ENCODE measurements at places on chromosomes 11 and 22. TPM values are rescaled to one million over a fixed set of nuclear protein-coding genes. Genes with fewer than 3 reads are reported as not detected.
A peak's percentile ranks its signal among the peaks of the same experiment; 100 is the strongest.

The P2RY6 gene
- not detected for total RNA-seq

The XKR3 gene
- not detected for total RNA-seq

The TSPAN18 gene
- total RNA-seq = 25.7 TPM

The FIBIN gene
- total RNA-seq = 0.07 TPM

The POU2AF2 gene
- total RNA-seq = not detected

The OR51B5 gene
- total RNA-seq = 0.15 TPM

The GP1BB gene
- total RNA-seq = 3.7 TPM

The OR51B2 gene
- not detected for total RNA-seq

The TRIM51 gene
- total RNA-seq = not detected

DNA sequence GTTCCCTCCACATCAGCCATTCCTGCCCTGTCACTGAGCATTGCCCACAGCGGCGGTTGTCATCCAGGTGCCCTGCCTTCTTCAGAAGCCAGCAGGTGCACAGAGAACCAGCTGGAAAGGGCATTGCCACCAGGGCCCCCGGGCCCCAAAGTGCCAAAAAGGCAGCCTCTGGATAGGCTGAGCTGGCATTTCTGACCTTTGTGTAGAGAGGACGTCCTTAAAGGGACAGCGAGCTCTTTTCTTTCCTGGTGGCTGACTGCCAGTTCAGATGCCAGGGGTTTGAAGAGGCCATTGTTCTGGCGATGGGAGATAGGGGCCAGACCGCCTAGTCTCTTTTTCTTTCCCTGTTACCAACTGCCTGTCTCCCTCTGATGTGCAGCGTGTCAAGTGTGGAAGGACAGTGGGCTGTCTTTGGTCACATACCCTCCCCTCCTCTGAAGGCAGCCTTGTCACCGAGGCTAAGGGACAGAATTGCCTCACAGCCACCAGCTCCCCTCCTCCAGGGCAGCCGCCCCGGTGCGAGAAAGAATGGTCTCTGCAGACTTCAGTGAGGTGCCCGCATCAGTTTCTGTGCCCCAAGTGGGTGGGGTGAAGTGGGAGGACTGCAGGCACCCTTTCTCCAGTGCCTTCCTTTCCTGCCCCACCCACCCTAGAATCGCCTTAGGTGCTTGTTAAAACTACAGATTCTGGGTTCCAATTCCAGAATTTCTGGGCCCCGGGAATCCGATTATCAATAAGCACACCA is 109.6 kb downstream of the SCN3B start:
- DNase-seq = no peak

- DNase-seq = no peak
These were observed 35.9 kb downstream of the PIK3C2A start for GRCh38 chr11:17171916-17172315.

GRCh38 chr11:2588809-2589537 is 110.8 kb downstream of the KCNQ1OT1 start:
- DNase-seq = peak; percentile 51

DNA sequence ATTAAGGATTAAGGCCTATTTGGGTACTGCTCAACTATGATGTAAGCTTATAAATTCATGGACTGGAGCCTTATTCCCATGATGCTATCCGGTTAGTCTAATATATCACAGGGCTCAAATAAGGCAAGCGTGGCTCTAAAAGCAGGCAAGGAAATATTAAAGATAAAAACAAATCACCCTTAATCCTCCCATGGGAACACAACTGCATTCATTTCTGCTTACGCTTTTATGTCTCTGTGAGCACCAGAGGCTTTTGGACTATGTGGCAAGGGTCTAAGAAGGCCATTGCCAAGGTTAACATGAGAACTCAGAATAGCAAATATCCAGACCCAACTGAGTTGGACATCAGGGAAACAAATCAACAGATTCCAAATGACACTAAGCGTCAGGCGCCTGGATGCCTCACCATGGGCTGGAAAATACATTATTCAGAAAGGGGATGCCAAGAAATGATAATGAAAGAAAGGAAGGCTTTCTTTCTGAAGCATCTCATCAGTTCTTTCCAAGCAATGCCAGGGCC is 138.1 kb downstream of the SLC1A2 start:
- DNase-seq = no peak

DNA sequence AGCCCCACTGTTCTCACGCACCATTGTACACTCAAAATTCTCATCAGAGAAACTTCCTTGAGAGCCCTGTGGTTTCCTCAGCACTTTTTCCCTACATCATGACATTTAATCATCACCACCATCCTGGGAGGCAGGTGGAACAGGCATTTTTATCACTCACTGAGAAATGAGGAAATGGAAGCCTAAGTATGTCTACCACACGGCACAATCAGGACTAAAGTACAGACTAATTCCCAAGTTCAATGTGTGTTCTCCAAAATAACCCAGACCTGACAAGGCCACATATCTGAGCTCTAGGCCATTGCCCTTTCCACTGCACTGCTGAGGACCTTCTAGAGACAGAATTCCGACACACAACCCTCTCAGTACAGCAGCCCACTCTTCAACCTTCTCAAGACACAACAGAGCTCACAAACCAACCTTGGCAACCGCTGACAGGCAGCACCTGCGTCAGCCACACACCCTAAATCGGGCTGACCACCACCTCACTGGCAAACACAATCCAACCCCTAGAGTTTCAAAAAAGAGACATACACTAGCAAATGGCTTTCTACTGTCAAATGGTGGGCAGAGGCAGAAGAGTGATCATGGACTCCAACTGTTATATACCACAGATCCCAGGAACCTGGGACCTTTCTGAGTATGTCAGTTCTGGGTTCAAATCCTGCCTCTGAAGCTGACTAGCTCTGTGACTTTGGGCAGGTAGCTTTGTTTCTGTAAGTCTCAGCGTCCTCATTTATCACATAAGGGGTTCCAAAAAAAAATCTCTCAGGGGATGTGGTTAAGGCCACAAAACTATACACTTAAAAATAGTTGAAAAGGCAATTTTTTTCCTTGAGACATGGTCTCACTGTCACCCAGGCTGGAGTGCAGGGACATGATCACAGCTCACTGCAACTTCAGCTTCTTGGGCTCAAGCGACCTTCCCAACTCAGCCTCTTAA is 16.3 kb downstream of the SMCO4 start:
- DNase-seq = no peak

DNA sequence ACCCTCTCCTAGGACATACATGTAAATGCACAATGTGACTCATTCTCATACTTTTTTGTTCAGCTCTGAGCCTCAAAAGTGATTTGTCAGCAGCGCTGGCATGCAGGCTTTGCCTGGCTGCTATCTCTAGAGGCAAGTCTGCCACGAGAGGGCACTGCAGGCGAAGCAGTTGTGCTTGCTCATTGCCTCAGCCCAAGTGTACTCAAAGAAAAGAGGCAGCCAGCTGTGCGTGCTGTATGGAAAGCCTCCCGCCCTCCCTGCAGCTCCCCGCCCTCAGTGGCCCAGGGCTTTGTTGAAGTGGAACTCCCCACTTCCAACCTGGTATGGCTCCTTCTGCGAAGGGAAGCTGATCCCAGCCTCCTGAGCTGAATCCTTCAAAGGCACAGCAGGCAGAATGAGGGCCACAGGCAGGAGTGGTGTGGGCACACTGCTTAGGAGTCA is 16.3 kb downstream of the SDHAF2 start:
- DNase-seq = peak; percentile 90

- DNase-seq = no peak
These were observed 3.0 kb downstream of the LRFN4 start for GRCh38 chr11:66859686-66860448.

GRCh38 chr11:122207505-122207904 is 91.5 kb upstream of the BLID start:
- no peak for DNase-seq

GRCh38 chr11:33919645-33920044 is 27.8 kb upstream of the LMO2 start:
- DNase-seq = no peak

- peak; percentile 38 for DNase-seq
These were observed 3.9 kb downstream of the FDX1 start for GRCh38 chr11:110433393-110434333.

DNA sequence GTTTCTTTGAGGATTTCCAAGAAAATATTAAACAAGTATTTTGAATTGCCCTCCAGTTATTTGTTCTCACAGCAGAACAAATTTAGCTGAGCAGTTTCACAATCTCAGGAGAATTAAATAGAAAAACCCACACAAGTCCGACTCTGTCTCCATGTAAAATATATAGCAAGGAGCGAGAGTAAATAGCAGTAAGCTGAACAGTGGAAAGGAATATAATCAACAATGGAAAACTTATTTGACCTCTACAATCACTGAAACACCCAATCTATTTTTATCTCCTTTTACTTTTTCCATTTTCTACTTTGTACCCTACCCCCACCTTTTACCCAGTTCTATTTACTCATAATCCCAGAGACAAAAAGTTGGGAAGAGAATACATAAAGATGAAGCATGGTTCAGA is 34.4 kb downstream of the NARS2 start:
- no peak for DNase-seq

DNA sequence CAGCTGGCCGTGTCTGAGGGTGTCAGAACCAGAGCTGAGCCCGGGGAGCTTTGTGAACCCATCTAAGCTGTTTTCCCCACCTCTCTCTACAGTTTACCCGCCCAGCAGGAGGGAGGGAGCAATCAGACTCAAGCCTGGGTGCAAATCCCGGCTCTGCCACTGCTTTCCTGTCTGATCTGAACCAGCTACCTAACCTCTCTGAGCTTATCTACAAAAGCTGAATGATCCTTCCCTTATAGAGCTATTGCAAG is 252 bp downstream of the APOL2 start:
- DNase-seq = peak; percentile 49

GRCh38 chr11:77561257-77561656 is 28.5 kb upstream of the AQP11 start:
- DNase-seq = no peak

DNA sequence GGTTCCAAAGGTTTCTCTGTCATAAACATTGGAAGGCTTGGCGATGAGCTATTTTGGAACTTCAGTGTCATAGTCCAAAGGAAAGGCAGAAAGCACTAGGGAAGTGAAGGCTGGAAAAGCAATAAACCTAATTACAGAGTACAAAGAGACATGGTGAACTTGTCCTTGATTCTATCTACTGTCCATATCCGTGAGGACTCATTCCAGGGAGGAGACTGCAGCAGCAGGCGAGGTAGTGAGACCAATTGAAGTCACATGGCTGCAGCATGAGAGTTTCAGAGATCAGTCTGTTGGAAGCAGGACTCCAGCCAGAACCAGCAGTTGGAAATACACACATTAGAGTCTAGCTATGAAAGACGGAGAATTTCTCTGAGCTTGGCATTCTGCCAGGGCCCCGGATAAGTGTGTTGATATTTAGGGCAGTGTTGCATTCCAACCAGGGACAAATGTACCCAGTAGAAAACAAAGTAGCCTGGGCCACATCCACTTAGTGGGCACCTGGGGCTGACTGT is 54.1 kb upstream of the ARHGAP42 start:
- no peak for DNase-seq

DNA sequence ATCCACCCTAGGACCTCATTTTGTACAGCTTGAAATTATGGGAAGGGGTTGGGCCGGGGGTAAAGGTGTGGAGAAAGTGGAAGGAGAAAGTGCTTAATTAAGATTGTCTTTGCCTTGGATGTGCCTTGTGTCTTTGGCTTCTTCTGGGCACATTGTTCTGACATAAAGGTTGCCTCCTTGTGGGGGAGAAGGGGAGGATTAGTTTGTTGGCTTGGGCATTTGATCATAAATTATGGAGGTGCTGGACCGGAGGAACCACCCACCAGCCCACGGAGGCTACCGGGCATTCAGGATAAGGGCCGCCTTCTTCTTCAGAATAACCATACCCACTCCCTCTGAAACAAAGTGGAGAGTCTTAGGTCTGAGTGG is 1.3 kb downstream of the PAFAH1B2 start:
- DNase-seq = peak; percentile 64

DNA sequence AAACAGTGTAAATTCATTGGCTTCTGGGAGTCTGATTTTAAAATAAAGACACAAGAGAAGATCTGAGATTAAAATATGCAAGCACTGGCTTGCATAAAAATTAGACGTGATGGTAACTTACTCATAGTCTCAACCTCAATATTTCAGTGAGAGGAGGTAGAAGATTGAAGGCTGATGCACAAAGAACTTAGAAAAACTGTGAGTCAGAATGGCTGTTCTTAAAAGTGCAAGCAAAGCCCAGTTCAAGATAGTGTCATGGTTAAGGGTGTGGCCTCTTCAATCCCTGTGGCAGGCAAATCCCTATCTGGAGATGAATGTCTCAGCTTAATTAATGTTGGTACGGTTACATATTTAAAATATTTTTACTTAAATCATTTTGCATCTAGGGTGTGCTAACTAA is 33.6 kb upstream of the FIBIN start:
- no peak for DNase-seq

GRCh38 chr11:131734871-131735270 is 364.5 kb downstream of the NTM start:
- DNase-seq = no peak

- DNase-seq = no peak
These were observed 16.5 kb downstream of the SGSM1 start for GRCh38 chr22:24822471-24822870.

GRCh38 chr11:102837156-102837555 is 6.3 kb downstream of the MMP3 start:
- DNase-seq = no peak

- no peak for DNase-seq
These were observed 22.1 kb upstream of the PSMA1 start for GRCh38 chr11:14542324-14542723.

DNA sequence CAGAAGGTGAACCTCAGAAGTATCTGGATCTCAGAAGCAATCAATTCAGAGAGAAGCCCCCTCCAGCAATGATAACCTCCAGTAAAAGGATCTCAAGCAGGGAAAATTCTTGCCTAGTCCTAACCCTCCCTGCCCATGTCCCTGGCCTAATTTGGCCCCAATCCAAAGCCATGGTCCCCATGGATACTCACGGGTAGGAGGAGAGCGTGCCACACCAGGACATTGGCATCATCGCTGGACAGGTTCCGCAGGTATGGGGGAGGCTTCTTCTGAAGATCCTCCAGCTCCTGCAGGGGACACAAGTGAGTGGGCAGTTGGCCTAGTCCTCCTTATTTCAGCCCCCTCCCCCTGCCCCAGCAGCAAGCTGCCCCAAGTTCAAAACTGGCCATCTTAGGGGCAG is 7.3 kb downstream of the UBE2L6 start:
- no peak for DNase-seq

DNA sequence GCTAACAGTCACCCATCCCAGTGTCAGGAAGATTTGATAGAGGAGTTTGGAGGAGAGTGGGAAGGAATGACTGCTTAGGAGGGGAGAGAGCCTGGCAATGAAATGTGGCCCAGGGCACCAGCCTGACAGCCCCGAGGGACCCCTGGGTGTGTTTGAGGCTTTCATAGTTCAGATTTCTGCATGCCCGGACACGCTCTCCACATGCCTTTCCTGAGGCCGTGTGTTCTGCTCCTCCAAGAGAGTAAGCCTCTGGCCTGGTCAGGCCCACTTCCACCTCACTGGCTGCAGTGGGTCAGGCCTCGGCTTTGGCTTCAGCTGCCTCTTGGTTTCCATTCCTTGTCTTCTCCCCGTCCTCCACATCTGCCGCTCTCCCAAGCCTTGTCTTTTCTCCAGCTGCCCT is 78.4 kb downstream of the C22orf31 start:
- no peak for DNase-seq

GRCh38 chr11:83520849-83521248 is 234.7 kb upstream of the CCDC90B start:
- no peak for DNase-seq
